8988T (cell line): ENCODE measurements at places on chromosomes 2 and 18.

DNA sequence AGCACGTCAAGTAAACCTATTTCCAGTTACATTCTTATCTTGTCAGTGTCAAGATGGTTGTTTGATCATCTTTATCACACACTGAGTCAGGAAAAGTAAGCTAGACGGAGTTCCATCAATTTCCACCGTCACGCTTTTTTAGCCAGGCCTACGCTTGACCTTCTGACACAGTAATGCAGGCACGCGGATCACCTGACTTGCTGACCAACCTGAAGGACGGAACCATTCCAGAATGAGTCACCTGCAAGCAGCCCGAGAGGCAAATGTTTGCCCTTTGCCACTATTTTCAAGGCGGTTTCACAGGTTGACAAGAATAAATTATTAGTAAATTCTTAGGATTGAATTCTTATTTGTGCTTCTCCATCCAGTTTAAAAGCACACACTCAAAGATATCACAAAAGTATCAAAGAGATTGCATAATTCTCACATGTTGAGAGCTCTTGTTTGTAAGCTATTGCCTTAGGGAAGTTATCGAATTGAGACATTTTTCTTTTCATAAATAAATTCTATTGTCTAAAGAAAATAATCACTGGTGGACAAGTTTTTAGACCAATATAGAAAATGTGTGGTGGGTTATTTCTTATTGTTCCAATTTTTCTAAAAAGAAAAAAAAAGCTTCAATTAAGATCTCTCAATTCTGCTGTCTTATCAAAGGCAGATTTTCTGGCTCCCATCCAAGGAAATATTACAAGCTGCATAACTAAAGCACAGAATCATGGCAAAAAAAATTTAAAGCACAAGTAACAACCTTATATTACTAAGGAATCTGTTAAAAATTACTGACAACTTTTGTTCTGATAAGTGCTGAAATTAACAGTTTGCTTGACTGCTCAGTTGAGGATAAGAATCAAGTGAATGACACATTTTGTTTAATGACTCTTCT is 31.9 kb downstream of the UXS1 start:
- DNase-seq: no peak

- DNase-seq: no peak
These were observed 262.4 kb downstream of the NDUFA10 start for GRCh38 chr2:239762655-239763269.

DNA sequence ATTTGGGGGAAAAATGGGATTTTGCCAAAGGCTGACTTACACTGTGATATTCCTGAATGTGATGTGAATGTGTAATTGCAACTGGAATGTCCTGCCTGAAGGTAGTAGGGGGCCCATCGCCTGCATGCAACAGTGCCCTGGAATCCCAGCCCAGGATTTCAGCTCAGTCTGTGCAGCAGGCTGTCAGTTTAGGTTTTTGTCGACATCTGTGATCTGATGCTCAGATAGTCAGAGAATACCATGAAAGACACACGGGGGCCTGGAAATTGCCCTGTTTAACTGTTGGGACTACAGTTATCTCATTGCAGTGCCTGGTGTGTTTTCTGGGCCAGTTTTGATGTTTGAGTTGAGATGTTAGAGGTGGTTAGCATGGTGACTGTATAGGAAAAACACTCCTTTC is 84.5 kb upstream of the HK2 start:
- DNase-seq: no peak

DNA sequence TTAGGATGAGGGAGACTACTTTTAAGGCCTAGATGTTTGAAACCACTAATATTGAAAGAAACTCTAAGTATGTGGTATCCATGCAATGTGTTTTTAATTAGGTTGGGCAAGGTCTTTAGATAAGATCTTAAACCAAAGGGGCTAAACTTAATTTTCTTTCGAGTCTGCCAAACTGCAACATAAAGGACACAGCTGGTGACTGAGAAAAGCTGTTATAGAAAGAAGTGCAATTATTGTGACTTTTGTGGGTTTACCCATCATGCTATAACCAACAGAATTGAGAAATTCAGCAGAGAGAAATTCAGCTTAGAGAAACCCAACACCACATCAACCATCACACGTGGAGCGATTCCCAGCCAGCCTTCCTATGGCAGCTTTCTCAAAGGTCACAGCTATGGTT is 119.5 kb upstream of the LMAN1 start:
- DNase-seq: no peak

- DNase-seq: no peak
These were observed 182.3 kb downstream of the RDH14 start for GRCh38 chr2:18378020-18378653.

DNA sequence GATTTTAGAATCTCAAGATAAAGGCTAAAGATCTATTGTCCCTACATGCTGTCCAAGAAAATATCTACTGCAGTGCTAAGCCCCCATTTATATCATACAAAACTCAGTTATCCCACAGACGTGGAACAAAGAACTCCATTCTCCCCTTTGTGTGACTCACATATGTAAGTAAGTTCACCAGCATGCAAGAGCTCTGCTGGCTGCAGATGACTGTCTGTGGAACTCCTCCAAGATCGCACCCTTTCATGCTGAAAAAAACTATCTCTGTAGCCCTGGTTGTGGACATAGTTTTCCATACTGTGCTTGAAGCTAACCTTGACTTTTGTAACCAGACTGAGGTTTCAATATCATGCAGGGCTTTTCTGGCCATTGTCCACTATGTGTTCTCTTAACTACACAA is 207.1 kb downstream of the ZNF521 start:
- DNase-seq: no peak

DNA sequence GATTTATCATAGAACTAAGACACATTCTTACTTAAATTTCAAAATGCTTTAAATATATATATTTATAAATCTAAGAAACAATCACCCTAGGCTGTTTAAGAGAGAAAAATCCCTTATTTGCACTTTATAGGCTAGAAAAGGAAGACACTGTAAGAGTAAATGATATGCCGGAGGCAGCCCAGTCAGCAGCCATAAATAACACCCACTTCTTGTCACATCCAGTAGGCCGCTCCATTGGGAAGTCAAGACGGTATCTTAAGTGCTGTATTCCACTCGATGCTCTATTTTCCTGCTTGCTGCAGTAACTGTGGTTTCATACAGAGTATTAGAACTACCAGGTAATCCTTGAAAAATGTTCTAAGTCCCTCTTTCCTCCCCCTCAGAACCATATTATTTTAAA is 57.9 kb downstream of the ABCA12 start:
- DNase-seq: no peak

GRCh38 chr2:65199891-65200290 is 27.7 kb upstream of the ACTR2 start:
- no peak for DNase-seq

DNA sequence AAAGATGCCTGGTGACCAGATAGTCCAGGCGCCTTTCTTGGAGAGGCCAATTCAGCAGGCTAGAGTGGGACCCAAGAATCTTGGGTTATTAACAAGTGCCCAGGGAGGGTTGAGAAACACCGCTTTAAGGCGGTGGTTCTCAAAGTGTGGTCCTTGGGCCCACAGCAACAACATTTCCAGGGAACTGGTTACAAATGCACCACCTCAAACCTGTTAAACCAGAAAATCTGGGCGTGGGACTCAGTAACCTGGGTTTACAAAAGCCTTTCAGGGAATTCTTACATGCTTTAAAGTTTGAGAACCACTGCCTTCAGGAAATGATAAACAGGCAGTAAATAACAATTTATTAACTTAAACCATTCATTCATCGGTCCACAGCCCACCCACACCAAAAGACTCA is 92.5 kb downstream of the SP3 start:
- no peak for DNase-seq

DNA sequence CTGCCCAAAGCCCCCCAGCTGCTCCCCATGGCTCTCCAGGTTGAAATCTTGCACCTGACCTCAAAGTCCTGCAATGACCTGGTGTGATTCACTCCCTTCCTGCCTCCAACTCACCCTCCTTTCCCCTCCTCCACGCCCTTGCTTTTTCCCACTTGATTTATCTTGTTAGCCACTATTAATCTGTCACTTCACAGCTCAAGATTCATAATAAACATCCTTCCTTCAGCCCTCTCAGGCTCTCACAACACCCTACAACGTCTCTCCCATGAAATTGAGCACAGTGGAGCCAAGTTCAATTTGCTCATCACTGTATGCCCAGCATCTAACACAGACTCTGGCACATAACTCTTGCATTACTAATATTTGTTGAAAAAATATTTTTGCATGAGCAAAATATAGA is 85.6 kb upstream of the SLC35G4 start:
- no peak for DNase-seq

- no peak for DNase-seq
These were observed 550.6 kb downstream of the DSC3 start for GRCh38 chr18:30491815-30492551.

DNA sequence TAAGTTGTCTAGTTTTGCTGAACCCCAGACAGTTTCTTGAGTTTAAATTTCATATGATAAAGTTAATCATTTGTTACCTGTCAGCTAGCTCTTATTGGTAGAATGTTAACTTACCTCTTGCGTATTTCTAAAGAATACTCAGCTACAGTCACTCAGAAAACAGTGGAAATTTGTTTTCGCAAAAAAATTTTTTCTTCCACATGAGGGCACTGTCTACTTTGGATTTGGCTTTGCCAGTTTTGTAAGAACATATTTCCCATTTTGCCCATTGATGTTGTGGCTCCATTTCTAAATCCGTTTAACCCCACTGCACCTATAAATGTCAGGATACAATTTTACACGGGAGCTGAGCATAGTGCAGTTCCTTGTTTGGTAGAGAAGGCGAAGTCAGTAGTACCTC is 19.1 kb upstream of the GCFC2 start:
- DNase-seq: no peak

GRCh38 chr2:177161741-177162460 is 50.7 kb upstream of the HNRNPA3 start:
- no peak for DNase-seq

- DNase-seq: no peak
These were observed 8.8 kb downstream of the NMUR1 start for GRCh38 chr2:231521443-231521842.

GRCh38 chr2:75608684-75609333 is 37.8 kb upstream of the MRPL19 start:
- peak; percentile 46 for DNase-seq

DNA sequence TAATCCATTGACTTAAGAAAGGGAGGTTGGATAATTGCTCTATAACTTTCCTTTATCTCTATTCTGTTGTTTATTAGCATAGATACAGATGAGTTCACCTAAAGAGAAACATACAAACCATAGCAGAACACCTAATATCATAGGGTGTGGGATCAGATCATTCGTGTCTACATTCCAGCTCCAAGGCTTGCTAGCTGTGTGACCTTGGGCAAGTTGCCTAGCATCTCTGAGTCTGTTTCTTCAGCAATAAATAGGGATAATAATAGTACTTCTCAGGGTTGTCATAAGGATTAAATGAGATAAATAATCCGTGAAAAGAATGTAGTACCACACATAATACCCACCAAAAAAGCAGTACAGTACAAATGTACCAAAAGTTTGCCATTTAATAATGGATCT is 126.2 kb downstream of the PLB1 start:
- no peak for DNase-seq

- DNase-seq: no peak
These were observed 18.3 kb upstream of the CXCR4 start for GRCh38 chr2:136135921-136136906.

- DNase-seq: no peak
These were observed 152.8 kb downstream of the SMAD2 start for GRCh38 chr18:47777626-47778025.

DNA sequence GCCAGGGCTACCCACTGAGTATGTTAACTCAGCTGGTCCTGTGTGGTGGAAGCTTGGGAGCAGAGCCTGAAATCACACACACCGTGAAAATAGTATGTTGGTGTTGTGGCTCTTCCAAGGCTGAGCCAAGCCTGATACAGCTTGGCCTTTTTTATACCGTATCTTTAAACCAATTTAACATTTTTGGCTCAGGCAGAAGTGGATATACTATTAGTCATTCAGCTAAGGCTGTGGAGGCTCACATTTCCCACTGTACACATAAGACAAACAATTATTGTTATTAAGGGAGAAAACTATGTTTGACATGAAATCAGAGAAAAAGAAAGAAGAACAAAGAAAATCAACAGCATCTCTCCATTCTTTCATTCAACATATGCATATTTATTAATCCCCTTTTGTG is 159.0 kb downstream of the BCL11A start:
- no peak for DNase-seq

DNA sequence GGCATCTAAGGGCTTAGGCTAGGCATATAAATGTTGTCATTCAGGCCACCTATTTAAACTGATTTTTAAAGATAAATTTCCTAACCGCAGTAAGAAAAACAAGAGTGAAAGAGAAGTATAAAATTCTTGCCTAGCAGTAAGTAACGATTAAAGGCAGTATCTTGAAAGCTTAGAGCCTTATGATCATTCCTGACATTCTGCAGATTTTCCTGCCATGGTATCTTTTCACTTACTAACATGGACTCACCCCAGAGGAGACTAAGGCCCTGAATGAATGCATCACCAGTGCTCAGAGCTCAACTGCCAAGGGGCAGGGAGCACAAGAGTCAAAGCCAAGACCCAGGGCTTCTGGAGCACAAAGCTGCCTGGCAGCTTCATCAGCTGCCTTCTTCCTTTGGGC is 133.1 kb downstream of the GCA start:
- no peak for DNase-seq

DNA sequence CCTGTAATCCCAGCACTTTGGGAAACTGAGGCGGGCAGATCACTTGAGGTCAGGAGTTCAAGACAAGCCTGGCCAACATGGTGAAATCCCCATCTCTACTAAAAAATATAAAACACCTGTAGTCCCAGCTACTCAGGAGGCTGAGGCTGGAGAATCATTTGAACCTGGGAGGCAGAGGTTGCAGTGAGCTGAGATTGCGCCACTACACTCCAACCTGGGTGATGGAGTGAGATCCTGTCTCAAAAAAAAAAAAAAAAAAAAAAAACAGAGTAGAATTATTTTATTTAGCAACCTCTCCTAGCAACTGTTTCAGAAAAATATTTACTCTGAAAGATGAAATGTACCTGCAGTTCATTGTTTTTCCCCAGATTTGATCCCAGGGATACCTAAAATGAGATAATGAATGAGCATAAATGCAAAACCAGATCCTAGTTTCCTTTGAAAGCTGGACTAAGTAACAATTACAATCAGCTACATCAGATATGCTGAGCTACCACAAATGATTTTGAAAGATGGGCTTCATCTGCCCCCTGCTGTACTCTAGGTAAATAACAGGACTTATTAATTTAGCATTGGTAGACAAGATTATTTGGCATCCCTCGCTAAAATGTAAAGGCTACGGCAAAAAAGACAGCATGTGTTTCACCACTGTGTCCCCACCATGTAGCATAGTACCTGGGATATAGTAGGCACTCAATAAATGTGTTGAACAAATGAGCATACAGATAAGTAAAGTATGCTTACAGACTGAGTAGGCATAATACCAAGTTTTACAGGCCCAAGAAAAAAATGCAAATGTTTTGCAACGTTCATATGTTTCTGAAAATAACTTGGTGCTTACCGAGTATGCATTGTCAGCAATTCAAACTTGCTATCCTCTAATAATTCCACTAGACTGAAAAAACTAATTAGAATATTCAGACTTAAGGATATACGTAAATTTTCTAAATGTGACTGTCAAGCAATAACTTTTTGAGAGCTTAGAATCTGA is 102.5 kb downstream of the ATL2 start:
- DNase-seq: peak; percentile 24

GRCh38 chr2:101524806-101525430 is 50.0 kb upstream of the RFX8 start:
- DNase-seq: no peak
